Mesendoderm (in vitro differentiated cells): ENCODE measurements at places on chromosomes 11 and 22.

GRCh38 chr11:104957280-104957679 lies 11.1 kb downstream of the CASP4 start:
- no peak for DNase-seq

GRCh38 chr11:75328426-75329277 lies 22.8 kb downstream of the ARRB1 start:
- DNase-seq = peak; percentile 86

GRCh38 chr11:37946155-37946766 lies 1348.2 kb upstream of the RAG2 start:
- DNase-seq = peak; percentile 83

- DNase-seq = no peak
Observed at GRCh38 chr11:122682464-122682863, 26.9 kb downstream of the UBASH3B start.

GRCh38 chr11:32113200-32113919 lies 22.5 kb downstream of the RCN1 start:
- peak; percentile 18 for DNase-seq

DNA sequence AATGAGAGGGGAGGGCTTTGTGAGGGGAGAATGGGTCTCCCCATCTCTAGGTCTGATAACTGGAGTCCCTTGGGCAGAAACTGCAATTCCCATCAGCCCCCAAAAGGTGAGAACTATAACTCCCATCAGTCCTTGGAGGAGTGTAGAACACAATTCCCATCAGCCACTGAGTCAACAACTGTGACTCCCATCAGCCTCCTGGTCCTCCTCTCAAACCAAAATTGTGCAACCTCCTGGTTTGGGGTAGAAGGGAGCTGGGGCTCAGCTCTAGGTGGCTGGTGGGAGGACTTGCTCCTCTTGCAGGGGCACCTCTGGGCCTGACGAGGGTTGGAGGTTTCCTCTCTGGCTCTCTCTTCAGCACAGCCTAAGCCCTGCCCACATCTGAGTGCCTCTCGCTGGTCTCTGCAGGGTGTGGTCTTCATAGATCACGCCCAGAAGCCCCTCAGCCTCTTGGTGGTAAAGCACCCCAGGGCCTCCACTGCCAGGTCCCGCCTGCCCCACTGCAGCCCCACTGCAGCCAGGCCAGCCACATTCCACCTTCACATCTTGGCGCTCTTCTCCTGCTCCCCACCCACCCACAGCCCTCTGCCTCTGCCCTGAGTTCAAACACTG lies 18.5 kb downstream of the SLC22A12 start:
- DNase-seq = peak; percentile 7

- DNase-seq = no peak
Observed at GRCh38 chr11:82034527-82034926, 699.1 kb downstream of the FAM181B start.

GRCh38 chr11:95337972-95338429 lies 107.0 kb upstream of the SESN3 start:
- peak; percentile 79 for DNase-seq

DNA sequence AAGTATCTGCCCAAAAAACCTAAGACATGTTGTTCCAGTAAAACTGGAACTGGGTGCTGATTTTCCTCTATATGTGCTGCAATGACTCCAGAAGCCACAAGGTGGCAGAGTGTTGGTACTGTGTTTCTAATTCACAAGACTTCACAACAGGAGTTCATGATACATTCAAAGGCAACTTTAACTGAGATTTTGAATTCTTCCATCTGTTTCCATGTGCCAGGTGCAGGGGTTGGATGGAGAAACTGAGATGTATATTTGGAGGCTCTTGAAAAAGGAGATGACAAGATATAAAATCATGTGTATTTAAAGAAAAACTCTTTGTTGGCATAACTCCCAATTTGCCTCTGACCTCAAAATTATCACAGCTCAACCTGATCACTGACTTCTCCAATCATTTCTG lies 1098.6 kb upstream of the CCDC90B start:
- peak; percentile 64 for DNase-seq

DNA sequence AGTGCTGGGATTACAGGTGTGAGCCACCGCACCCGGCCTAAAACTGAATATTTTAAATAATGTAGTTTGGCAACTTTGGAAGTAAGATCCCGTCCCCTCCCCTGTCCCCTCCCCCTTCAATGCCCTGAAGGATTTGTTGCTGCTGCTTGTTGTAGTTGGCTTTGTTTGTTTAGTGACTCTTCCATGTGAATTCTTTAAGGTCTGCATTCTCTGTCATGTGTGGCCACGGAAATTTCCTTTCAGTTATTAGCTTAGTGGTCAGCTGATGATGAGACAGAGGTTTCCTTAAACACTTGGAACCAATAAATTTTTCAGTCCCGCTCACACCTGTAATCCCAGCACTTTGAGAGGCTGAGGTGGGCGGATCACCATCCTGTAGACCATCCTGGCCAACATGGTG lies 109.9 kb downstream of the MPPED1 start:
- DNase-seq = peak; percentile 37
